ENCODE measurements at places on chromosomes 12 and 14.

- DNase-seq = no peak
Observed at GRCh38 chr14:24920265-24921075, 129.5 kb downstream of the STXBP6 start.

DNA sequence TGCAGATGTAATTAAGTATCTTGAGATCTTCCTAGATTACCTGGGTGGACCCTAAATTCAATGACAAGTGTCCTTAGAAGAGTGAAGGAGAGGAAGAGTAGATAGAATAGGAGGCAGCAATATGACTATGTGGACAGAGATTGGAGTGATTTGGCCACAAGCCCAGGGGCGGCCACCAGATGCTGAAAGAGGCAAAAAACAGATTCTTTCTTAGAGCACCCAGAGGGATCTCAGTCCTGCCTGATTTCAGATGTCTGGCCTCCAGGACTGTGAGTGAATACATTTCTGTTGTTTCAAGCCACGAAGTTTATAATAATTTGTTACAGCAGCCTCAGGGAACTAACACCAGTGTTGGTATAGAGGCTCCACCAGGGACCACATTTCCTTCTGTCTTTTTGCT is 67.3 kb downstream of the DACT1 start:
- no peak for DNase-seq

GRCh38 chr12:64666054-64666914 is 56.0 kb downstream of the RASSF3 start:
- no peak for DNase-seq

GRCh38 chr14:37819155-37820015 is 224.0 kb downstream of the TTC6 start:
- DNase-seq = no peak

DNA sequence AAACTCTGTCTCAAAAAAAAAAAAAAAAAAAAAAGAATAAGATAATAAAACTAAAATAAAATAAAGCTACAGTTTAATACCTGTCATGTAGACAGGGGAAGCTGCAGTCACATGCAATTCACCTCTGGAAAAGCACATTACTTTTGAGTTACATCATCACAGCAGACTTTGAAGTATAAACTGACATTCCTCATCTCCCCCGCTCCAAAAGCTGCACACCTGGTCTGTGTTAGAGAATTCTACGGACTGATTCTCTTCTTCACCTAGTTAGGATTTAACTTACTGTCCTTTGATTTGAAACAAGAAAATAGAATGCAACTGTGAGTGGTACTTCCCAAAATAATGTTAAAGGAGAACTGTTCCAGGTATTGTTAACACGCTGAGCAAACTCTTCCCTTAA is 25.1 kb downstream of the SPPL3 start:
- DNase-seq = no peak

DNA sequence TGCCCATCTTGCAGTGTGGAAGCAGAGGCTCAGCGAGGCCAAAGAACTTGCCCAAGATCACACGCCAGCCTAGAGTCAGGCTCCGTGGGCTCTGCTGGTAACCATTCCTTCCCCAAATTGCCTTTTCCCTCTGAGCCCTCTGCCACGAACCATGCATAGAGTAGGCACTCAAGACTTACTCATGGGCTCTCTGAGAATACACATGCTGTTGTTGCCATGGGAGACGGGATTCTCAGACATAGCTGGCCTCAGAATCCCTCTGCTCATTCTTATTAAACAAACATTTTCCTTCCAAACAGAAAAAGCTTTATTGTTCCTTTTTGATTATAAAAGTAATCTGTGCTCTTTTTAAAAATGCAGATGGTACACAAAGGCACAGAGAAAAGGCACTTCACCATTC is 52.5 kb upstream of the WSCD2 start:
- DNase-seq = no peak

DNA sequence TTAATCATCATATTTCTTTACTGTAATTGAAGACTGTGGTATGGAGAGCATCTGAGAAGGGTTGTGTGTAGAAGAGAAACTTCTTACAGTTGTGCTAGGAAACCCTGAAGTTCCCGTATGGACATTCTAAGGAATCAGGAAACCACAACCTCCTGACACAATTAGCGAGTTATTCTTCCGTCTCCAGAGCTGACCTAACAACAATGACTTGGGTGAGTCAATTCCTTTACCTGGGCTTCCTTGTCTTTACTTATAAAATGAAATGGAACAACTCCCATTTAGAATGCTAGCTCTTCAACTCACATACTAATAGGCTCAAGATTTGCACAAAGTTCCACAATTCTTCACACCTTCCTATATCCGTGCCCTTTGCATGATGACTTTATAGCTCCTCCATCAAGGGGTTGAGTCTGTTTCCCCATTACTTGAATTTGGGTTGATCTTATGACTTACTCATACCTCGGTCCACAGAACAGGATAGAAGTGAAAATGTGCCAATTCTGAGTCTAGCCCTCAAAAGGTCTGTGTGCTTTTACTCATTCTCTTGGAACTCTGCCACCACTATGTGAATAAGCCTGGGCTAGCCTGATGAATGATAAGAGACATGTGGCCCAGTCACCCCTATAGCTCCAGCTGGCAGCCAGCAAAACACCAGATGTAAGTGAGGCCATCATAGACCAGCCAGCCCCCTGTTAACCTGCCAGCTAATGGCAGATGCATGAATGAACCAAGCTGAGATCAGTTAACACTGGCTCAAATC is 459.4 kb downstream of the ETNK1 start:
- no peak for DNase-seq

GRCh38 chr12:116563262-116563661 is 4.1 kb downstream of the MAP1LC3B2 start:
- DNase-seq = no peak

GRCh38 chr12:54298904-54299303 is 1.9 kb downstream of the NFE2 start:
- DNase-seq = no peak

GRCh38 chr12:125202421-125202820 is 137.2 kb downstream of the AACS start:
- no peak for DNase-seq

- no peak for DNase-seq
Observed at GRCh38 chr12:102029141-102029540, 32.6 kb downstream of the WASHC3 start.

GRCh38 chr12:69994724-69995173 is 169.7 kb downstream of the MYRFL start:
- DNase-seq = no peak

- no peak for DNase-seq
Observed at GRCh38 chr12:50517421-50518048, 12.8 kb downstream of the DIP2B start.

- no peak for DNase-seq
Observed at GRCh38 chr14:91269076-91269991, 24.8 kb upstream of the GPR68 start.

All from hindlimb muscle (tissue), 1 donor.